HL-60 (cell line): ENCODE measurements at places on chromosomes 13 and 19.
A peak's percentile ranks its signal among the peaks of the same experiment; 100 is the strongest.

GRCh38 chr13:78750735-78751134 lies 91.8 kb upstream of the OBI1 start:
- DNase-seq: no peak

DNA sequence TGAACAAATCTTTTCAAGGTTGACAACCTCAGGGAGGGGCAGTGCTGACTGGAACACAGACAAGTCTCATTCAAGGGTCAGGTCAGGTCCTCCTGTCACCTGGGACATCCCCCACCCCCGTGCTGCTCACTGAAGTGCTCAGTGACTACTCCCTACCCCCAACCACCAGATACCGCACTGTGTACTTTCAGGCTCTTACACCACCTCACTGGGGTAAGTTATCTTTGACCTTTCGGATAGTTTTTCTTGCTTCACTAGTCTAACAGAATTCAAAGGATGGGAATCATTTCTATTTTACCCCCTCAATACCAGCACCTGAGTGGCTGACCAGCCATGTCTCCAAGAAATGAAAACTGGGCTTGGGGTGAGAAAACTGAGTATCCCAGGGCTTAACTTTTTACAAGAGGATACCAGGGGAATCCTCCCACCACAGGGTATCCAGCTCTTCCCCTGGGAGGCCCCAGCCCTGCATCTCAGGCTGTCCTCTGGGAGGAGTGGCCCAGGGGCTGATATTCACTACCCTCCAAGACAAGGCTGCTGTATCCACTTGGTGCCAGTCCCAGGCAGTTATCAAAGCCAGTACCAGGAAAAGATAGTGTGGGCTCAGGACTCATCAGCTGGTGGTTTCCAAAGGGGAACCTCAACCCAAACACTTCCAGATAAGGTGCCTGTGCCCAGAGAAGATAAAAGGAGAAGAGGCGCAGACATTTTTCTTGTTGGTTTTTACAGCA lies 2.1 kb downstream of the ZNF563 start:
- DNase-seq: no peak

DNA sequence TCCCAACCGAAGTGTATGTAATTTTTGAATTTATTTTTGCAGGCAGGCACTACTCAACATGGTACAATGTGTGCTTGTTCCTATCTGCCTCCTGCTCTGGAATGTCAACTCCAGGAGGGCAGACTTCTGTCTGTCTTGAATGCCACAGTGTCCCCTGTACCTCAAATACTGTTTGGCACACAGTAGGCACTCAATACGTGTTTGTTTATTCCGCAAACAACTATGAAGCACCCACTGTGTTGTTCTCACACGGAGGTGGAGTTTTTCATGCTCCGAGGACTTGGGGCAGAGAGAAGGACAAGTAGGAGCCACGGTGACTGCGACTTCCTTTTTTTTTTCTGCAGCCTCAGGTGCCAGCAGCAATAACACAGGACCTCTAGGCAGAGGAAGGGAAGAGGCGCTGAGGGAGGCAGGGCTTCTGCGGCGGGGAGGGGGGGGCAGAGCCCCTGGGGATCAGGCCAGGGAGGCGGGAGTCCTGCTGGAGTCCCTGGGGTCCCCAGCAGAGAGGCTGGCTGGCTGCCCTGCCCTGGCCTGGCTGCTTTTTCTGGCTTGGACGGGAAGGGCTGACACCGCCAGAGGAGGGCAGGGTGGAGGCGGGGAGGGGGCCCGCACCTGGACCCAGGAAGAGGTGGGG lies 29.3 kb upstream of the TNFAIP8L1 start:
- peak; percentile 77 for DNase-seq

- peak; percentile 49 for DNase-seq
Observed at GRCh38 chr19:42132851-42133528, 744 bp upstream of the POU2F2 start.

DNA sequence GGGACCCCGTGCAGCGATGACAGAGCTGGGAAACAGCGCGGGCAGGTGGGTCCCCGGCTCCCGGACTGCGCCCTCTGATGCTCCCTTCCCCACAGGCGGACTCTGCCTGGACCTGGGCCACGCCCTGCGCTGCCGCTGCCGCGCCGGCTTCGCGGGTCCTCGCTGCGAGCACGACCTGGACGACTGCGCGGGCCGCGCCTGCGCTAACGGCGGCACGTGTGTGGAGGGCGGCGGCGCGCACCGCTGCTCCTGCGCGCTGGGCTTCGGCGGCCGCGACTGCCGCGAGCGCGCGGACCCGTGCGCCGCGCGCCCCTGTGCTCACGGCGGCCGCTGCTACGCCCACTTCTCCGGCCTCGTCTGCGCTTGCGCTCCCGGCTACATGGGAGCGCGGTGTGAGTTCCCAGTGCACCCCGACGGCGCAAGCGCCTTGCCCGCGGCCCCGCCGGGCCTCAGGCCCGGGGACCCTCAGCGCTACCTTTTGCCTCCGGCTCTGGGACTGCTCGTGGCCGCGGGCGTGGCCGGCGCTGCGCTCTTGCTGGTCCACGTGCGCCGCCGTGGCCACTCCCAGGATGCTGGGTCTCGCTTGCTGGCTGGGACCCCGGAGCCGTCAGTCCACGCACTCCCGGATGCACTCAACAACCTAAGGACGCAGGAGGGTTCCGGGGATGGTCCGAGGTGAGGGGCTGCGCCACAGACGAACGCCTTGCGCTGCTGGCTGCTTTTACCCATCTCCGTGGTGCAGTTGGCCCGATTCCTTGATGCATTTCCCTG lies 7.8 kb upstream of the SELENOV start:
- DNase-seq: peak; percentile 57

DNA sequence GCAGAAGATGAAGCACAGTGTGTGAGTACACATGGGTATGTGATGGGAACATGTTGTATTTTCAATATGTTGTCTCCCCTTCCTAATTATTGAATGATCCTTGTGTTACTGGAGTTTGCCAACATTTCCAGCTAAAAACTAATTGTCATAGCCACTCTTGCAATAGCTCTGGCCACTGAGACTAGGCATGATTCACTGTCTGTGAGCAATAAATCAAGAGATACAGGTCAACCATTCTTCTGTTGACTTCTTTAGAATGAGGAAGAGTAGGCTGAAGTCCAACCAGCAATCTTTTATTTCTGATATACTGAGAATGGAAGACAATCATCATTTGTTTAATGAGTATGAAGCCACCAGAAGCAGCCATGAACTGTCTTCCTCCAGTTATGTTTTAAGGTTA lies 413.9 kb downstream of the SLITRK5 start:
- no peak for DNase-seq

GRCh38 chr19:28426110-28426729 lies 786.7 kb downstream of the UQCRFS1 start:
- no peak for DNase-seq

GRCh38 chr19:1240925-1241324 lies 626 bp upstream of the ATP5F1D start:
- DNase-seq: no peak

- no peak for DNase-seq
Observed at GRCh38 chr13:20231839-20232555, at the start of gene GJB6. GJB6 (minus strand) TSS chr13:20232319; CDS start chr13:20223480, 8,839 bp downstream.

GRCh38 chr19:2944775-2945574 lies at the start of gene ZNF77:
ZNF77 (minus strand) TSS chr19:2944971; CDS start chr19:2944840, 131 bp downstream.
- peak; percentile 97 for DNase-seq

- no peak for DNase-seq
Observed at GRCh38 chr13:78606471-78607408, 3.4 kb upstream of the POU4F1 start.

GRCh38 chr13:43294412-43294811 lies 271.0 kb downstream of the DNAJC15 start:
- no peak for DNase-seq

GRCh38 chr13:38636073-38636472 lies 50.8 kb upstream of the FREM2 start:
- no peak for DNase-seq

GRCh38 chr13:41345914-41346589 lies 35.0 kb downstream of the NAA16 start:
- no peak for DNase-seq

DNA sequence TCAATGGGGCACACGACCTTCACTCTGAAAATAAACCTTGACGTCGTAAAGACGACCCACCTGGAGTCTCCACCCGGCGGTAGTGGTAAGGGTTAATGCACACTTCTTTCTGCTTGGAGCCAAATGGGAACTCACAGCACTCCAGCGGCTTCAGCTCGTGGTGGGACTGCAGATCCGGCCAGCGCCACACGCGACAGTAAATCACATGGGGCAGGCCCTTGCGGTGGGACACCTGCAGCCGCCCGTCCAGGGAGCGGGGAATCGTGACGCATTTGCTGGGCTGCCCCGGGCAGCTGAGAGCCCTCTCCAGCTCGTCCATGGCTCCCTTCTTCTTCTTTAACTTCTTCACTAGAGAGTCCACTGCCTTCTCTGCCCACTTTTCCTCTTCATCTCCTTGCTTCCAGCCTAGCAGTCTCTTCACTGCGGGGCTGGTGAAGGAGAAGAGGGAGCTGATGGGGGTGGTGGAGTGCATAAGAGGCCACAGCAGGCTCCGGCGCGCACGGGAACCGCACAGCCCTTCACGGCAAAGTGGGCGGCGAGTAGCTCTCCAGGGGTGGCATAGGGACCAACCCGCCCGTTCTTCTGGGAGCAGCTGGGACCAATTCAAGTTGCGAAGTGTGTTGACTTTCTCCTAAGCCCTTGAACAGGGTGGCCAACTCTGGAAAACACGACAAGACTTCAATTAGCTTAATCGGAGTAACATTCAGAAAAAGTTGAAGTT lies 40.7 kb downstream of the SMAD9 start:
- no peak for DNase-seq
